ENCODE measurements at places on chromosomes 5 and 9.

- no peak for DNase-seq
Observed at GRCh38 chr5:89698028-89698427, 711.5 kb downstream of the CETN3 start.

- DNase-seq, result no peak
Observed at GRCh38 chr5:1844708-1845436, 37.9 kb downstream of the IRX4 start.

DNA sequence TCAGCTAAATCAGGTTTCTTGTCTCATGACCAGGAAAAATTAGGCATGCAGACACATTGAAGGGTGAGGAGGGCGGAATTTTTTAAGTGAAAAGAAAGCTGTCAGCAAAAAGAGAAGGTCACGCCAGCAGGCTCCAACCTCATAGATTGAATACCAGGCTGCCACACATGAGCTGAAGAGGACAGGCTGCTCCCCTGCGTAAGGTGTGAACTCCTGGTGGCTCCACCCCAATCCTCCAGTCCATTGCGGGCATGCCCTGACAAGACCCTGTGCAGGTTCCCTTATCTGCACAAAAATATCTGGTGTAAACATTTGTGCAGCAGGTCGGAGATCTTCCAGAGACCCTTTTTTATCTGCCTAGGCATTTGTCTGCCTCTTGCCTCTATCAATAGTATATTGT lies 22.9 kb upstream of the TEX10 start:
- no peak for DNase-seq

DNA sequence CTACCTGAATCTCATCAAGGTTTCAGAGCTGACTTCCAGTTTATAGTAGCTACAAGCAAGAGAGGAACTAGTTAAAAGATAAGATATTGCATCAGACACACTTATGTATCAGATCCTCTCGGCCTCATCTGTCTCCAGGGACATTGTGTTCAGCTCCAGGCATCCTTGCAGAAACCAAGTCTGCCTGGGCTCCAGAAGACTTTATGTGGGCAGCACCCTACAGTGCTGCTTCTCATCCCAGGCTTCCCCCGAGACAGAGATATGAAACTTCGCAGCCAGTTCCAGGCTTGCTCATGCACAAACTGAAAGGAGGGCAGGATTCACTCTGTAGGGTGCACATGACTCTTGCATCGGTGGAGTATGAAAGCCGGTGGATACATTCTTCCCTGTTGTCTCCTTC lies 33.9 kb upstream of the FOXB2 start:
- no peak for DNase-seq

DNA sequence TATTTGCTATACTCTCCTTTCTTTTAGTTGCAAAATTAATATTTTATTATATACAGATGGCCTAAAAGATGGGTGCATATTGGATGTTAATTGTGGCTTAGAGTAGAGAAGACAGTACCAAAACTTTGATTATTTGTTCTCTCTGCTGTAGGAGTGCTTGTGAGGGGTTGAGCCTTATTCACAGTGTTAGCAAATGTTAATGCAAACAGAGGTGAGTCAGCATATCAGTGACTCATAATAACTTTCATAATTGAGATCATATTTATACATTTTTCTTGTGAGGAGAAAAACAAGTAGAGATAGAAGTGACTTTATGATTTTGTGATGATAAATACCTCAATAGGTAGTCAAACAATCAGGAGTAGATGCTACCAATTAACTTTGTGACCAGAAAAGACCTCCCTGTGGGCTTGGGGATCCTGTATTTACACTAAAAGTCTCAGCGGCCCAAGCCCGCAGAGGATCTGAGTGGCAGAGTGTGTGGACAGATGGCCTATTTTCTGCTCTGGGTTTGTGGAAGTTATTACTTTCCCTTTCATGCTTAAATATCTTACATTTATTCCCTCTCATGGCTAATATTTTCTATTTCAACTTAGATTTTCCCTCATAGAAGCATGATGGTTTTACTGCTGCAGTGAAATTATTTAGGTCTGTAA lies 226.5 kb downstream of the TAF11L14 start:
- no peak for DNase-seq

DNA sequence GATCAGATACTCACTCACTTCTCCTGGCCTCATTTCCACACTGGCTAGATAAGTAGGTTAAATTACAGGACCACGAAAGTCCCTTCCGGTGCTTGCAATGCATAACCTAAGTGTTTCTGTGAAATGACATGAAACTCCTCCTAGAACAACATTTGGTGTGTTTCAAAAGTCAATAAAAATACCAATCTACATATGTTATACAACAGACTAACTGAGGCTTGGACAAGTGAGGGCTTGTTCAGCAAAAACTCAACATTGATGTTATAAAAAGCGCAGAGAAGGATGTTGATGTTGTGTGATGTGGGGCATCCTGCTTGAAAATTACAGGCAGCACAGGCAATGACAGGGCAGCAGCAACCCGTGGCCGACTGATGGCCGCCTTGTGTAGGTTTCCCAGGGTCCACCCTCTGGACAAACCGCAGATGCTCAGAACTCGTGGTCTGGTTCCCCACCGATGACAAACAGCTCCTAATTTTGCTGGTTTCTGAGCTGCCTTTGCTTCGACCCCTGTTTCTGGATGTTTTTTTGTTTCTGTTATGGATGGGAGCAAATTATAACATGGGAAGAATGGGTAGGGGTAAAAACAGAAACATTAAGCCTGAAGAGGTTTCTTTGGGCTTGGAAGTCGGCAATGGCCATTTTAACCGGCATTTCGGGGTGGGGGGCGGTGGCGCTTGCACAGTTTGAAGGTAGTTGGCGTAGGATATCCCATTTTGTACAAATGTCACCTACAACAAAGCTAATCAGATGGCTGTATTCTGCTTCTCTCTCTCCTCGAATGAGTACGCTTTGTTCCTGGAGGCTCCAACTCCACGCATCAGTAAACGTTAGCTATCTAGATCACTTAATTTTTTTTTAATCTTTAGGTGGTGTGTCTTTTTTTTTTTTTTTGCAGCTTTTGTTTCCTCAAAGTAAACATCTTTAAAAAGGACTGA lies 116.1 kb downstream of the PDZD2 start:
- no peak for DNase-seq

- DNase-seq, result no peak
Observed at GRCh38 chr5:44225231-44226160, 163.7 kb downstream of the FGF10 start.

DNA sequence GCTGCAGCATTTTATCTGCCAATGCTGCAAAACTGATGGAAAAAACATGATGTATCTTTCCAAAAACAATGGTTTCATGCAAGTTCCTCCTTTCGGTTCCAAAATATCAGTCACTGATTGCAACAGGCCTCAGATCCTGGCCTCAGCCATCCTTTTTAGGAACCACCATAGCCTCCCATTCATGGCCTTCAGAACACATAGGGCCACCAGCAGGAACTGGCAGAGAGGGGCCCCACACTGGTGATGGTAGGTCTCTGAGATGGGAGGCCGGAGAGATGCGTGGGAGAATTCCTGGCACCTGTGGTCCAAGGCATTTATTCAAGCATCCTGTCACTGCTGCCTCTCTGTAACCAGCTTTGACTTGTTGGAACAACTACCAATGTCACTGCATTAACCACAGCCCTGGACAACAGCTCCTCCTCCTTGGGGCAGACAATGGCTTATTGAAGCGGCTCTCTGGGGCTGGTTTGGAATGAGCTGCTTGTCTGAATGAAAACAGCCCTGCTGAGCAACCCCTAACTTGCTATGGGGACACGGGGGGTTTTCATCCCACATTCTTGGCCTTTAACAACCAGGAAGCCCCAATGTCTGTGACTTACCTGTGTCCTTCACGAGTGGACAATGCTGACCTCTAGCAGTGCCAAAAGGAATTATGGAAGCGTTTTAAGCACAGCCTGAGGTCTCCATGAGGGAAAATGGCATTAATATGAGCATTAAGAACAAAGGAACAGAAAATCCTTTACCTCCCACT lies 108.1 kb downstream of the LHFPL2 start:
- DNase-seq, result no peak

GRCh38 chr5:156587012-156587411 lies 260.0 kb downstream of the SGCD start:
- no peak for DNase-seq

DNA sequence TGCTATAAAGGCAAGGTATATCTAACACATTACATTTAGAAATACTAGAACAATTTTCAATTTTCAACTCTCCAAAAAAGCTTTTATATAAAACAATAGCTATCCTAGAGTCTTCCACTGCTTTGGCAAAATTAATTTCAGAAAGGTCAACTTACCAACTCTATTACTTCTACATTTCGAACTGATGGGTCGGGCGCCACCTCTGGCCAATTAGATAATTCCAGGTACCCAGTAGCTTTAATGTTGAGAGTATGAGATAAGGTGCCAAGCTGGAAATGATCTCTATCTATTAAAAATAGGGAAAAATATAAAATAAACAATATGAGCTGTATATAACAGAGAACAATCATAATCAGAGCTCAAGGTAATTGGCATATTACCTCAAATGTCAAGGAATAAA lies 166.6 kb downstream of the AP3B1 start:
- DNase-seq, result no peak

DNA sequence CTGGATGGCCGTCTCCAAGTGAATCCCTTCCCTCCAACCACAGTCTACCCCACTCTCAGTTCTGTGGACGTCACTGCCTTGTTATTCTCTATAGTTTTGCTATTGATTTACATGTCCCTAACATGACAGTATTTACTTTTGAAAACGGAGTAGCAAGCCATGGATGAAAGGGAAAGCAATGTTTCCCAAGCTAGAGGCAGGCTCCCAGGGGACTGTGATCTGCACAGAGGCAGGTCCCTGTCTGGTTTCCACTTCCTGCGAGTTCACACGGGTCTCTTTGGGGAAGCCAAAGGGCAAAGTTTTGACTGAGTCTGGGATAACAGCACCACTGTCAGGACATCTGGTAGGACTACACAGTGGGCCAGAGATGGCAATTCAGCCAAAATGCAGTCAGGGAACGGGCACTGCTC lies 12.7 kb downstream of the C9orf153 start:
- DNase-seq, result no peak

- no peak for DNase-seq
Observed at GRCh38 chr9:95845751-95846150, 29.7 kb upstream of the ERCC6L2 start.

DNA sequence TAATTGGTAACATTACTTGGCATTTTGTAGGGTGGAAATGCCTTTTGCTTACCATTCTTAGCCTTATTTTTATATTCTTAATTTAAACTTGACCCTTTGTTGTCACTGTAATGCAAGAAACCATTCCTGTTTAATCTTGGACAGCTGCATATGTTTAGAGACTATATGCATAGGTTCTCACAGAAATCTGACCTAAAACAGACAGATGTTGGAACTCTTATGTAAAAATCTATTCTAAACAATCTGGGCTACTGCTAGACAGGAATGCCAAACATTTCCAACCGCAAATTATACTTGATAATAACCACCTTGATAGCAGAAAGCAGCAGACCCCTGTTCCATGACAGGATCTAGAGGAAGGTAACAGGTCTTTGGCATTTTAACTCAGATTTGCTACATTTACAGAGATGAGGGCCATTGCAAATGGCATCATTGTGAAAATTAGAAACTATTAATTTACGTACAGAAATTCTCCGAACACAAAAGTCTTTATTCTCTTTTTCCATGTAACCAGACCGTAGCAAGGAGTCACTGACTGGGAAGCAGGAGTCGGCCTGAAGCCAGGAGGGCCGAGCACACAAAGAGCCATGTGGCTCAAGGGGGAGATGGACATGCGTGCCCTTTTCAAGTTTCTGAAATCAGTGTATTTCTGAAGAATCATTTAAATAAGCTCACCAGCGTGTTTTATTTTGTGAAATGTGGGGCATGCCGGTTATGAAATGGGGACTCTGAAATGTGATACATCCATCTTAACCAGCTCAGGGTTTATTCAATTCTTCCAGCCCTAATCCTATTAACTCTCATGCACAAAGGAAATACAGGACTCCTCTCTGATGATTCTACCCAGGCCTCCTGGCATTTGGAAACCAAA lies 139.3 kb downstream of the AOPEP start:
- DNase-seq, result no peak

- peak; percentile 97 for DNase-seq
Observed at GRCh38 chr9:108093773-108094675, 604.5 kb upstream of the KLF4 start.

GRCh38 chr9:94779693-94780290 lies 53.3 kb downstream of the AOPEP start:
- DNase-seq, result no peak

All from hematopoietic multipotent progenitor cell treated with erythropoietin and hydrocortisone succinate and interleukin-3 and kit ligand, for 17 days (in vitro differentiated cells).